ENCODE measurements at places on chromosomes 13 and 19.

DNA sequence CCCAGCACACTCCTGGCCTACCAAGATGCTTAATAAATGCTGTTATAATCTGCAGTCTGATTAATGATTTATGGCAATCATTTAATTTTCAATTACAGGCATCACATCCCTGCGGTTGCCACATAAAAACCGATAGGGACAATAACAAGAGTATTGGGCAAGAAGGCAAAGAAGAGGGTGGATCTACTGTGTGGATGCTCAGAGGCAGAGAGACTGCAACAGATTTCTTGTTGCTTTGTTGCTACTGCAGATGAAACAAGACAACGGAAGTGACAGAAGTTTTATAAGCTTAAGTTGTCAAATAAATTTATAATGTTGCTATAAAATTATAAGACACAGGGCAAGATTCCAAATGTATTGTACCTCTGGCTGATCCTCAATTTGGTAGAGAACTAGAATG lies 154.8 kb downstream of the ABCC4 start:
- no peak for DNase-seq

DNA sequence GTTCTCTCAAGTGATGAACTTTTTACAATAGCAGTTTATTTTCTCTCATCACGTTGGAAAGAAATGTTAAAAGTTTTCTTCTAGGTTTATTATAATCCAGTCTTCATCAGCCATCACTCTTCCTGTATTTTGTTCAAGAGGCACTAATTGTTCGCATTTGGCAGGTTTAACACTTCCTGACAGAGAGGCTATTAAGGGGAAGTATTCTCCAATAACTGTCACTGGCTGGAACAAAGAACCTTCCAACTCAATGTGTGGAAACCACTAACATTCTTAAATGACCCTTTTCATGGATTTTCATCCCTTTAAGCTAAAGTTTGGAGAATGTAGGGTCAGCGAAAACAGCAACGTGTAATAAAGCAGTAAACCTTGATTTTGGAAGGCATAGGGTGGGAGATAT lies 145.1 kb downstream of the PCCA start:
- DNase-seq, result no peak

- DNase-seq, result no peak
These were observed 15.3 kb upstream of the ATP12A start for GRCh38 chr13:24664726-24665409.

DNA sequence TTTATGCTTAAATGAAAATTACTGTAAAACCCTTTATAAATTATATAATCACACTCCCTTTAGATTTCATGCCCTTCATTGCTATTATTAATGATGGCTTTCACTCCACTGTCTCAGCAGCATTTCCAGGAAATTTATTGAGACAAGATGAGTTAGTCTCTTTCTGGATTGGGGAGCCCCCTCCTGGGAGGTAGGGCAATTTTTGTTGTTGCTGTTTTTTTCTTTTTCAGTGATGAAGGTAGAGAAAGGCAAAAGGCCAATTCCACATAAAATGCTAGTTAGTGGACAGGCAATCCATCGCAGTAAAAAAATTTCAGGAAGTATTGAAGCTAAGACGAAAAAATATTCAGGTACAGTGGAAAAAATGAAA lies 80.2 kb downstream of the TEX26 start:
- no peak for DNase-seq

- DNase-seq, result no peak
These were observed 8.2 kb upstream of the SUCLA2 start for GRCh38 chr13:48009284-48009683.

- DNase-seq, result no peak
These were observed 133.3 kb downstream of the HS6ST3 start for GRCh38 chr13:96223231-96223630.

DNA sequence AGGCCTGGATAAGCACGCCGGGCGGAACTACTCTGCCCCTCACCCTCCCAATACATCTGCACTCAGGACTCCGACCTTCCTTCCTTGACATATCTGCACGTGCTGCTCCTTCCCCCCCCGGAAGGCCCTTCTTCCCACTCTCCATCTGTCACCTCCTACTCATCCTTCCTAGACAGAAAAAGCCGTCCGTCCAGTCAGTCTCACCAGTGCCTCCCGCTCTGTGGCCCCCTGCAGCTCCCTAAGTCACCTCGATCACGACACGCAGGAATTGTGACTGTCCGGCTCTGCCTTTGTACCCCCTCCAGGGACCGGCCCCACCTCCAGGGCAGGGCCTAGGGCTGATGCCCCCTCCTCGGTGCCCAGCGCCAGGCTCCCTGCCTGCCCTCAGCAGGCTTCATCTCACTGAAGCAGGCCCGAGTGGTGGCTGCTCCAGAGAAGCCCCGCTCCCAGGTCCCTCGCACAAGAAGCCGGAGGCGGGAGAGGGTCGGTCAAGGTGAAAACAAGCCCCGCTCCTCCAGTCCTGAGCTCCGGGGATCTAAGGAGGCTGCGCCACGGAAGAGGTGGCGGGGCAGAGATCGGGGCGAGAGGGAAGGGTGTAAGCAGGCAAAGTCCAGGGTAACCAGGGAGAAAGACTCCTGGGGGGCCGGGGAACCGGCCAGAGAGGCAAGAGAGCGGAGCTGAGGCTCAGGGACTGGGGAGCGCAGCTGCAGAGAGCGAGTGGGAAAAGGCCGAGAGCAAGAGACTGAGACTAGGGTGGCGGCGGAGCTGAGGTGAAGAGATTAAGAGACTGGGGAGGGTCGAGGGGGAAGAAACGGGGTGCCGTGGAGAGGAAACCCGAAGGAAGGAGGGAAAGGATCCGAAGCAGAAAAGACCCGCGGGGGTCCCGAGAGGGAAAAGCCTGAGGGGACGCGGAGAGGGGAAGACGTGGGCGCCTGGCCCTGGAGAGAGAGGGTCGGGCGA lies 1.1 kb downstream of the PPP6R1 start:
- no peak for DNase-seq

- peak; percentile 79 for DNase-seq
These were observed 34.2 kb downstream of the COMP start for GRCh38 chr19:18756896-18757295.

GRCh38 chr13:95387733-95388207 lies 86.5 kb upstream of the ABCC4 start:
- no peak for DNase-seq

DNA sequence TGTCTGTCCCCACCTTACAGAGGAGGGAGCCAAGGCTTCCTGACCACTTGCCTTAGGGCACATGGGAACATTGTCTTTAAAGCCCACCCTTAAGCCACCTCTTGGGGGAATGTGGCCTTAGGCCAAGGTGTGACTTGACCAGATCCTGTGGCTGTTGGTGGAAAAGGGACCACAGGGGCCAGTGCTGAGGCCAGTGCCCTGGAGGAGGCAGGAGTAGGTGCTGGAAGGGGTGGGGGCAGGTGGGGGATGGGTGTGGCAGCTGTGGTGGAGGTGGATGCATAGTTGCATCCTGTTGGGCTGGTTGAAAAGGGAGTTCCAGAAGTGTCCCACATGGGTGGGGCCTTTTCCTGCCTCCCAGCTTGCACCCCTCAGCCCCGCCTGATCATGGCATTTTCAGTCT lies 44.8 kb downstream of the DNM2 start:
- DNase-seq, result no peak

DNA sequence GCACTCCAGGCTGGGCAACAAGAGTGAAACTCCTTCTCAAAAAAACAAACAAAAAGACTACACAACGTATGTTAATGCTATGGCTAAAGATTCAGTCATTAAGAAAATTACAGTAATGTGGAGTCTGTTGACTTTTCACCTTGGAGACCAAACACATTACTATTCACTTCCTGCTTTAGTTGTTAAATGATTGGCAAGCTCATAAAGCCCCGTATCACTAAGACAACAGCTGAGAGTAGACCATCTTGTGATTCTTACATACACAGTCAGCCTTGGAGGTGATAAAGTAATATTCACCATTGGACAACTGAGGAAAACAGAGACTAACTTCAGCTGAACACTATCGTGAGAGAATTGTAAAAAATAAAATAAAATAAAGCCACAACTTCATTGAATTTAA lies 86.5 kb downstream of the KCTD12 start:
- no peak for DNase-seq

GRCh38 chr13:30569901-30570576 lies 47.7 kb upstream of the USPL1 start:
- DNase-seq, result no peak

DNA sequence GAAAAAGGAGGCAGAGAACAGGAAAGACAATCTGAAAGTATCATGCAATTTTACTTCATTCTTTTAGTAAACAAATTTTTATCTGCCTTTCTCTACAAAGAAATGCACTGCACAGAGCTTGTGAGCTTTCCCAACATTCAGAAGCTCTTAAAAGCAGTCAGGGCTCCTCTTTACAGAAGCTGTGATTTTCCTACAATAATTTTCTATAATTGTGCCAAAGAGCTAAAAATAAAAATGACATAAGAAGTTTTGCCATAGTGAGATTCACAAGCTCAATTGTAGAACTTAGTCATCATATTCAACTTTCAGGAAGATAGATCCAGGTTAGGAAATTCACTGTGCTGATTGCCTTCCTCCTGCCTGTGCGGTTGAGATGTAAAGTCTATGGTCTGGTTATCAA lies 341.4 kb downstream of the PCDH9 start:
- no peak for DNase-seq

DNA sequence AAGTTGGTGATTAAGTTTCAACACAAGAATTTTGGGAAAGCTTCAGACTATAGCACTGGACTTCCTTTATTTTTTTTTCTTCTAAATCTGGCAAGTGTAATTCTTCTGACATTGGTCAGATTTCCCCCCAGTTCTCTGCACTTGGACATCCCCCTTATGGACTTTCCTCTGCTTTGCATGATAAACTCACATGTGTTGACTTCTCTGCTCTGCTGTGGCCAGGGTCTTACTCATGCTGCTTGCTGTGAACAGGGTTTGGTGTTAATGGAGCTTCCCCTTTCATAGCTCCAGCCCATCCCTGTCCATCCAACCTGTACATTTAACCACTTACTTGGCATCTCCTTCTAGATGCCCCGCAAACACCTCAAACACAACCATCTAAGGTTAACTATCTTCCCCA lies 70.5 kb upstream of the SPATA13 start:
- no peak for DNase-seq

Data from upper lobe of left lung (tissue), 6 donors.